ENCODE measurements at places on chromosomes 6 and 20.

DNA sequence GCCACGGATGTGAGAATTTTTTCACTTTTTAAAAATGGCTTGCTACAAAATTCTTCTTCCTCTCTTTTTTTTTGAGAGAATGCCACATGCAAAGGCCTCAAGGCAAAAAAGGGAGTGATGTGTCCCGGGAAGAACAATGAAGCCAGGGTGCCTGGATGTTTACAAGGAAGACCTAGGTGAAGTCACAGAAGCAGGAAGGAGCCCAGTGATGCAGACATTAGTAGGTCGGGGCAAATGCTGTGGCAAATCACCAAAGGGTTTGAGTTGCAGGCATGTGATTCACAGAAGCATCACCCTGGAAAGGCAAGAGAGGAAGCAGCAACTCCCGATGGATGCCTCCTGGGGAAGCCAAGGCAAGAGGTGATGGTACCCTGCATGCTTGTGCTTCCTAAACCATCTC, 46.8 kb downstream of the FARS2 start:
- DNase-seq: peak; percentile 28

GRCh38 chr6:154169193-154169847, 130.3 kb downstream of the OPRM1 start:
- no peak for DNase-seq

- DNase-seq: no peak
Measured at GRCh38 chr6:148864941-148865340, 118.1 kb downstream of the UST start.

DNA sequence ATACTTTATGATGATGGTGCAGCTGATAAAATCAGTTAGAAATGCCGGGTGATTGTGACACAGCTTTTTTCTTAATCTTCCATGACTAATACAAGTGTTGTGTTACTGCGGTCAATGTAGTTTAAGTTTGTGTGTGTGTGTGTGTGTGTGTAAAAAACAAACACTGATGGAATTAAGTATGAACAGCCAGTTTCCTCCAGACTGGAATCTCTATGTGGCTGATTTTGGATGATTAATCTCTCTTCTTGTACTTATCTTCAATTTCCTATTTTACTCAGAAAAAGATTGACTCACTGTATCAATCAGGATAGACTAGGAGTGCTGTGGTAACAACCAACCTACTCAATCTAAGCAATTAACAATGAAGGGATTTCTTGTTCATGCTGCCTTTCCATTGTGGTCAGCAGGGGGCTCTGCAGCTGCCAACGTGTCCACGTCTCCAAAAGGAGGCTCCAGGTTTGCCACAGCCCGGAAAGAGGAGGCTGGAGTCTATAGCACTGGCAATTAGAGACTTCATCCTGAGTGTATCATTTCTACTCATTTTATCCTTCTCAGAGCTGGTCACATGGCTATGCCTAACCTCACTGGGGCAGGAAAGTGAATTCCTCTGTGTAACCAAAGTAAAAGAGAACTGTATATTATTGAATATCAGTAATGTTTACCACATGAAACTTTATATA, 107.7 kb downstream of the CD109 start:
- DNase-seq: peak; percentile 89
